Uterus (tissue), 4 donors: ENCODE measurements at places on chromosomes 7 and 10. TPM values are rescaled to one million over a fixed set of nuclear protein-coding genes. Genes with fewer than 3 reads are reported as not detected.

DNA sequence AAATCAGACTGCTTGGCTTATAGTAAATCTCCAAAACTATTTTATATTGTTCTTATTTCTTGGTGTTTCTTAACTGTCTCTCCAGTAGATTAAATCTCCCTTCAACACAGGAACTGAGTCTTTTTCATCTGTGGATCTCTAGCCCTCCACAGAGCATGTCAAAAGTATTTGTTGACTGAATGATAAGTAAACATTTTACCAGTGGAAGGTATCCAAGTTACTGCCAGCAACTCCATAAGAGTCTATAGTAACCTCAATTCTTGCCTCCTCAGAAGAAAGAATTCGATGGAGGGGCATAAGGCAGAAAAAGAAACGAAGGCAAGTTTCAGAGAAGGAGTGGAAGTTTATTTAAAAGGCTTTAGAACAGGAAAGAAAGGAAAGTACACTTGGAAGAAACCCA lies 293.9 kb upstream of the DKK1 start:
- DNase-seq: no peak

Gene CELF2
- total RNA-seq: 49.4 TPM

Gene FBXW4
- 82.4 TPM for total RNA-seq

Gene FAM13C
- 24.9 TPM for total RNA-seq

DNA sequence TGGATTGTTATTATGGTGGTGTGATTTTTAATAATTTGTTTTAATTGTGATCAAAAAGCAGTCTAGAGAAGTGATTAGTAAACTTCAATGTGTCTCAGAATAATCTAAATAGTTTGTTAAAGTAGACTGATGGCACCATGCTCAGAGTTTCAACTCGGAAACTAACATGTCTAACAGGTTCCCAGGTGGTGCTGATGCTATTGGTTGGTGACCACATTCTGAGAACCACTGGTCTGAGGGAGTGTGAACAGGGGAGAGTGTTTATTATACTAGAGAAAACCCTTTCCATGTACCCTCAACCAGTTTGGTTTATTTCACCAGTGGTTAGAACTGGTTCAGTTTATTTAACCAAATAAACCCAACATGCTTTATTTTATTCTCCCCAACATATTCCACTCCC lies 42.0 kb upstream of the LSM8 start:
- no peak for DNase-seq

DNA sequence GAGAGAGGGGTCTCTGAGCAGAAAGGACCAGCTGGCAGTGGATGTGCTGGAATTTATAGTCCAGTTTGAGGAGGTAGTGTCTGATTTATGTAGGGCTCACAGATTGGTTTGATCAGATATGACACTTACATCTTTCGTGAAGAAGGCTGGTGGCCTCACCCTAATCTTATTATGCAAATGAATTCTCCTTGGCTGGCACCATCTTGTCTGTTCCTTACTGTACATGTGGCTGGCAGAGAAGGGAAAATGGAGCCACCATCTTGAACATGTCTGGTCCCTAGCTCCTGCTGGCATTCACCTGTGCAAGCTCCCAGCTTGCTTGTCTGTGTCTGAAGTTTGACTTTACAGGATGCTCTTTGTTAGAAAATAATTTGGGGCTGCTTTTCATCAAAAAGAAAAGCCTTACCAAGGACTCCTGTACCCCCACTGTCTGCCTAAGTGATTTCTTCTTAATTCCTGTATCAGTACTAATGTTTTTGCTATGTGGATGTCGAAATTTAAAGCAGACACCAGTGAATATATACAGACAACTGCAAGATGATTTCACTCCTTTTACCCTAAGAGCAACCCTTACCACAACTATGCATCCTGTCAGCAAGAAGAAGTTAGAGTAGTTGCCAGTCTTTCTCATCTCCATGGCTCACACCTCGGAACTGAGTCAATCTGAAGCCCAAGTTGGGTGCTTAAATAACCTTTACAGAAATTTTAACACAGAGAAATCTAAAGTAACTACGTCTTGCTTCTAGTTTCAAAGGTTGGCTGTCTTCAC lies 322.0 kb upstream of the SEMA3D start:
- DNase-seq: no peak

DNA sequence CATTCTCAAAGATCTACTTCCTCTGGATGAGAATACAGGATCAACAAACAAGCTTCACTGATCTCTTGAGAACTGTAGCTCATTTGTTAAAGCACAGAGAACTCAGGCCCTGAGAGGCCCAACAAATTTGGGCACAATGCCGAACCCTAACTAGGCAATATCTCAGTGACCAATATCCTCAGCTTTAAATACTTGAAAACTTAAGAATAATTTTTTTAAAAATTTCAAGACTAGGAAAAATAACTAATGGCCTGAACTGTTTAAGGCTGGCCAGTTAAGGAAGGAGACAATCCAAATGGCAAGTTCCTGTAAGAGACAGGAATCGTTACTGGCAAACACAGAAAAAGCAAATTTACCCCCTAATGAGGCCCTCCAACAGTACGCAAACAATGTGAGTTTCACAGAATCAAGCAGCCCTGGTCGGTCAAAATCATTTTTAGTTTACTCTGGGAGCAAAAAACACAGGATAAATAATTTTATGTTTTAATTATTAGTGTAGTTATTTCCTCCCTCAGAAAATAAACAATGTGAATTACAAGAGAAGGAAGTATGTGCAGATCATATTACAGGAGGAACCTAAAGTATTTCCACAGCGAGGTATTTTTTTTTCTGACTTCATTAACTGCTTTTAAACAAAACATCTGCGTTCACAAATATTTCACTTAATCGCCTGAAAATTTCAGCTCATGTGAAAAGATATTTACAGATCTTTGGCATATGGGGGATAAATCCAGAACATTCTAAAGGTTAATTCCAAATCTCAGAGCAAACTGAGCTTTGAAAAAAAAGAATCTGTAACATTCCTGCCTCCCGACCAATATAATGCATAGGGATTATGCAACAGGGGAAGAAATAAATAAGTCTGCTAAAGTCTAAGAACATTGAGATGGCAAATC lies 39.5 kb downstream of the NT5C2 start:
- peak; percentile 40 for DNase-seq

Gene HK1
- 27.9 TPM for total RNA-seq

- no peak for DNase-seq
These were observed 431.0 kb upstream of the GALNT17 start for GRCh38 chr7:70700941-70701425.

DNA sequence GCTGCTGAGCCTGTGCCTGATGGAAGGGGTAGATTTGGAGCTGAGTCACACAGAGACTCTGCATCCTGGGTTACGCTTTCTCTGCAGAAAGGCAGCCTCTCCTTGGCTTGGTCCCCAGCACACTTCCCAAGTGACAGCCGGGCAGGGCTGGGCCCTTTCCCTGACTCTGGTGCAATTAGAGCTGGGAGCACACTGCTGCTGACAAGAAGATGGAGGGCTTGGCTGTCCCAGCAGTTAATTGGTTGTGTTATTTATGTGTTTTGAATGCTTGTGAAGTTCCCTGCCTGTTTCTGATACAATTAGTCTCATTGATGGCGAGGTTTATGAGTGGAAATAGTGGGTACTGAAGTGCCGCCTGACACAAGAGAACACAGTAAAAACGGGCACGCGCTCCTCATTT lies 123.6 kb downstream of the TCERG1L start:
- no peak for DNase-seq
